ENCODE measurements at places on chromosomes 2 and 18.

- no peak for DNase-seq
Measured at GRCh38 chr18:2823202-2823601, 23.6 kb upstream of the EMILIN2 start.

- no peak for DNase-seq
Measured at GRCh38 chr2:116948258-116948657, 866.2 kb upstream of the DDX18 start.

DNA sequence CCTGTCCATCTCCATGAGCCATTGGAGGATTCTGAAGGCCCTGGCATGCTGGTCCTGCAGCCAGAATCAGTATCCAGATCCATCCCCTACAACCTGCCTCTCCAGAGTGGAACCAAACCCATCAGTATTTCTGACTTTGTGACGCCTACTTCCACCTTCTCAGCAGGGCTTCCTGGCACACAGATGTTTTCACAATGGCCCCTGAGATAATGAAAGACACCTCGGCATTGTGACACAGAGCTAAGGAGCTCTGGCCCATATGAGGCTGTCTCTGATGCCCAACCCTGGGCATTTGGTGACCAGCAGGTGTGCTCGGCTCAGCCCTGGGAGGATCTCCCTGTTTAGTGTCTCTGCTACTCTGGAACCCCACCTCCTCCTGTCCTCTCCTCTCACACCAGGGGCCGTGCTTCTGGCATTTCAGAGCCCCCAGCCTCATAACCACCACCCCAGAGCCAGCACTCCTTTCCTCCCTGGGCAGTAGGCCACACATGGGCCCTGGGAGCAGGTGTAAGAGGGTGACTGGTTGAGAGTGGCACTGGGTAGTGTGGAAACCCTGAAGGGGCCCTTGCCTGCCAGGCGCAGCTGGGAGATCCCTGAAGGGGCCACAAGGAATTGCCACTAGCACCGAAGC is 38.2 kb downstream of the FOSL2 start:
- no peak for DNase-seq

DNA sequence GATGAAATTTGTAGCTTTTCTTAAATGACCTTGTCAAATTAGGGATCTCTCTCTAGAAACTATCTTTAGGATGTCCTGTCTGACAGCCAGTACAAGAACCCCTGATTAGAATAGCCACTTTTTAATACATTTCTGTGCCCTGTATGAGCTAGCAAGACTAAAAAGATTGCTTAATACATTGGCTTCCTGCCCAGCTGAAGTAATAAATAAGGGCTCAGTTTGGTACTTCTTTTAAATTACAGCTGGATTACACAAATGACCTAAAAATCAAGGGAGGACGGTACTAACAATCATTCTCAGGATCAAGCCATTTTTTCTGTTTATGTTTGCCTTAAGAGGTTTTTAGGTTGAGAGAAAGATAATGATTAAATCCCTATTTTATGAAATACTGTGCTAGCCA is 11.6 kb upstream of the OLA1 start:
- DNase-seq = peak; percentile 4

- DNase-seq = no peak
Measured at GRCh38 chr18:27860701-27861107, 316.2 kb downstream of the CDH2 start.

DNA sequence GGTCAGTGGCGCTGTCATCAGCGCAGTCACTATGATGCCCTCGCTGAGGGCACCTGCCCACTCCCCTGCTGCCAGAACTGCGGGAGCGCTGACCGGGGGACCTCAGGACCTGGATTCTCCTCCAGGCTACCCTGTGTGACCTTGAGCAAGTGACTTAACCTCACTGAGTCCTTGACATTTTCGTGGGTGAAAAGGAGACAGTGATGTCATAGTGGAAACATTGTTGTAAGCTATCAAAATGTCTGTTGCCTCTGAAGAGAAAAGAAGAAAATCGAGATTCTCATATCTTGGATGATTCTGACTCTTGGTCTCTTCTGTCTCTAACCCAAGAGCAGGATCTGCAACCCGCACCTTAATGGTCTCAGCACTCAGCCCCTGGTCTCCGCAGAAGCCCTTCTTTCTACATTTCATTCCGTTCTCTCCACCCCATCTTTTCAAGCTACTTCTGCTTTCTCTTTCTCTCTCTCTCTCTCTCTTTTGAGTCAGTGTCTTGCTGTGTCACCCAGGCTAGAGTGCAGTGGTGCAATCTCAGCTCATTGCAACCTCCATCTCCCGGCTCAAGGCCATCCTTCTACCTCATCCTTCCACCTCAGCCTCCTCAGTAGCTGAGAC is 978 bp upstream of the TUBA4A start:
- no peak for DNase-seq
